ENCODE measurements at places on chromosomes 2 and 18.

DNA sequence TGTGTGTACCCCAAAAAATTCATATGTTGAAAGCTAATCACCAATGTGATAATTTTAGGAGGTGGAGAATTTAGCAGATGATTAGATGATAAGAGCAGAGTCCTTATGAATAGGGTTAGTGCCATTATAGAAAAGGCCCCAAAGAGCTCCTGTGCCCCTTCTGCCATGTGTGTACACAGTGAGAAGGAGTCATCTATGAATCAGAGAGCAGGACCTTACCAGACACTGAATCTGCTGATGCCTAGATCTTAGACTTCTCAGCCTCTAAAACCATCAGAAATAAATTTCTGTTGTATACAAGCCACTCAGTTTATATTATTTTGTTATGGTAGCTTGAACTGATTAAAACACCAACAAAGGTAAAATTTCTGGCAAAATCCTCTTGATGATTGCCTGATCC lies 560.0 kb upstream of the CDH2 start:
- DNase-seq = no peak

DNA sequence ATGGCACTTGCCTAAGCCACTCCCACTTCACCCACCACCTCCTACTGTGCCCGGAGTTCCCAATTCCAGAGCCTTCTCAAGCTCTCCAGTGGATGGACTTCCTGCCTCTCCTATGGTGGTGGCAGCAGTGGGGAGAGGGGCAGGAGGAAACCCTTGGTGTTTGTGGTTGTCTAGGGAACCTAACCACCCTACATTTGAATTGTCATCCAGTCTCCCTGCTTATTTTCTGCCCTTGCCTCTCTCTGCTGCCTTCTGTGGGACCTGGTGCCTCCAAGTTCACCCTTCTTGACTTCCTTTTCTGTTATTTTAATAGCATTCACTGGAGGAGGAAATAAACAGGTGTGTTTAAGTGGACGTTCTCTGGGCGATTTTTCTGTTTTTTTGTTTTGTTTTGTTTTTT lies 50.0 kb upstream of the HPCAL1 start:
- no peak for DNase-seq

DNA sequence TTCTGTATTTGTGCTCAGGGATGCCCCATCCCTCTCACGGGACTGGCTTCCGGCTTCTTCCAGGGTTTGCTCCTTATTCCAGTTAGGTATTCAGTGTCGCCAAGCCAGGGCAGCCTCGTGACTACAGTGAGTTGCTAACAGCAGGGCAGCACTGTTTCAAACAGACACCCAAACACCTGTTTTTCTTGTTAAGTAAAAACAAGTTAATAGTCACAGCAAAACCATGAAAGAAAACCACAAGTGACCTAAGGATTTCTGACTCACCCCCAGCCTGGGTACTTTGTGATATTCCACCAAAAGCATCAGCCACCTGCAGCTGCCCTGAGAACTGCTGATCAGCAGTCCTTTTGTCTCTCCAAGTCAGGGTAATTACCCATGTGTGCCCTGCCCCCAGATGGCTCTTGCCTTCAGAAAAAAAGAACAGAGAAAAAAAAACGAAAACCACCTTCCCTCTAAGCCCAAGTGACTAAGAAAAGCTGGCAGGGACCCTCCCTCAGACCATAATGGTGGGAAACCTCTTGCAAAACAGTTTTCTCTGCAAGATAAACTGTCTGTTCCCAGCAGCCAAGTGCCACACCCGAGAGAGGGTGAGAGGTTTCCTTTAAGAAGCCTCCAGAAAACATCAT lies 178.2 kb downstream of the ANAPC1 start:
- DNase-seq = peak; percentile 85

GRCh38 chr2:42164046-42164445 lies 5.1 kb upstream of the EML4 start:
- DNase-seq = no peak

Measured in activated CD4-positive, alpha-beta memory T cell treated with anti-CD3 and anti-CD28 coated beads for 36 hours (primary cell).